ENCODE measurements at places on chromosomes 13 and 19. TPM values are rescaled to one million over a fixed set of nuclear protein-coding genes. Genes with fewer than 3 reads are reported as not detected.

Gene UNC13A
- 0.32 TPM for total RNA-seq

GRCh38 chr19:29577649-29577963 lies 28.5 kb upstream of the POP4 start:
- no peak for DNase-seq

DNA sequence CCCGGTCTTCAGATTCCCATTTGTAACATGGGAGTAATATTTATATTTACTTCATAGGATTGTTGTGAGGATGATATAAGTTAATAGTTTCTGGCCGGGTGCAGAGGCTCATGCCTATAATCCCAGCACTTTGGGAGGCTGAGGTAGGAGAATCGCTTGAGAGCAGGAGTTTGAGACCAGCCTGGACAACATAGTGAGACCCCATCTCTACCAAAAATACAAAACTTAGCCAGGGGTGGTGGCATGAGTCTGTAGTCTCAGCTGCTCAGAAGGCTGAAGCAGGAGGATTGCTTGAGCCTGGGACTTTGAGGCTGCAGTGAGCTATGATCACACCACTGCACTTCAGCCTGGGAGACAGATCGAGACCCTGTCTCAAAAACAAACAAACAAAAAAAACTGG lies 11.2 kb downstream of the CATSPERG start:
- DNase-seq: no peak

GRCh38 chr19:17467471-17468301 lies 2.6 kb upstream of the SLC27A1 start:
- no peak for DNase-seq

DNA sequence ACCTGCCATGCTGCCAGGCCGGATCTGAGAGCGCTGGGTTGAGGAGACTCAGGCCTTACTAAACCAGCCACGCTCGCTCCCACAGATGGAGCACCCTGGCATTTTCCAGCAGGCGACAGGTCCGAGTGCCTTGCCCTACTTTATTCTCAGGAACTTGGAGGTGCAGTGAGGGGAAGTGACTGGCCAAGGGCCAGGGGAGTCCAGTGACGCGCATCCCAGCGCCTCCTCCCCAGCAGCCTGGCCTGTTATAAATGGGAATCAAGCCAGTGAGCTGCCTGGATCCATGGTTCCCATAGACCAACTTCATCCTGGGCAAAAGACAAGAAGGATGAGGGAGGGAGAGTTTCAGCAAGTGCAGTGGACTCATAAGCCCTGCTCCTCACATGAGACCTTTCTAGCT lies 35.5 kb downstream of the TMED1 start:
- DNase-seq: no peak
